ENCODE measurements at places on chromosomes 11 and 22.

DNA sequence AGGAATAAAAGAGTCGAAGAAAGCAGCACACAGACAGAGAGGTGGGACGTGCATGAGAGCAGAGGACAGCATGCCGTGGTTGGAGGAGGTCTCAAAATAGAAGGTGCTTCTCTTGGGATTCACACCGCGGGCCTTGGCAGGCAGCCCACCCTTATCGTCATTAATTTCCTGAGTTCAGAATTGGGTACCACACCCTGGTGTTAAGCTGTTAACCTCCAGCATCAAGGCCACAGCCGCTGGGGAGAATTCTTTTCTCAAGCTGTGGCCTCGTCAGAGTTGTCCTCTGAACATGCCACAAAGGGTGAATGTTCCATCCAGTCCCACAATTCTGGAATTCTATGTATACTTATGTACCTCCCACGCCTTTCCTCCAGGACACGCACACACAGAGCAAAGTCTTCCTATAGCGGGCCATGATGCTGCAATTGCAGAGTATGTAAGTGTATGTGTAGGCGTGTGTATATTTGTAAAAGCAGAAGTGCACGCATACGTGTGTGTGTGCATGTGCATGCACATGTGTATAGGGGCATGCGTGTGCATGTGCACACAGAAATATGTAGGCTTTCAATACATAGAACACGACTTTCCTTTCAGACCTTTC is 39.0 kb downstream of the ADAMTS8 start:
- DNase-seq, result no peak

GRCh38 chr11:126282361-126282735 is 545 bp upstream of the TIRAP start:
- DNase-seq, result no peak

DNA sequence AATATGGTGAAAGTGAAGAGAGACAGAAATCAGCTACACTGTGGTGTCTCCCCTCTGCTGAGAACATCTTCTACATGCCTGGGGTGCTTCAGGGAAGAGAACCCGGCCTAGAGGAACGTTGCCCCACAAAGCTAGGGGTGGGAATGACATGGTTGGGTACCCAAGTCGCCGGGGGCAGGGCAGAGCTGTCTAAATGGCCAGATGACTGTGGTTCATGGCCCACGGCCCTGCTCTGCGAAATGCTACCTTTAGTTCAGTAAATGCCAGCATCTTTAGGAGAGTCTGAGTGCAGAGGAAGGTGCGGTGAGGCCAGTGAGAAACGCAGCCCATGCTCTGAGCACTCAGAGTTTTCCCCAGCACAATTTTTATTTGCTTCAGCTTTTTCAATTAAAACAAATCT is 12.8 kb downstream of the BRD1 start:
- no peak for DNase-seq

GRCh38 chr11:86069408-86070101 is 671 bp upstream of the PICALM start:
- peak; percentile 100 for DNase-seq

GRCh38 chr22:46040471-46041465 is 63.8 kb upstream of the WNT7B start:
- no peak for DNase-seq

DNA sequence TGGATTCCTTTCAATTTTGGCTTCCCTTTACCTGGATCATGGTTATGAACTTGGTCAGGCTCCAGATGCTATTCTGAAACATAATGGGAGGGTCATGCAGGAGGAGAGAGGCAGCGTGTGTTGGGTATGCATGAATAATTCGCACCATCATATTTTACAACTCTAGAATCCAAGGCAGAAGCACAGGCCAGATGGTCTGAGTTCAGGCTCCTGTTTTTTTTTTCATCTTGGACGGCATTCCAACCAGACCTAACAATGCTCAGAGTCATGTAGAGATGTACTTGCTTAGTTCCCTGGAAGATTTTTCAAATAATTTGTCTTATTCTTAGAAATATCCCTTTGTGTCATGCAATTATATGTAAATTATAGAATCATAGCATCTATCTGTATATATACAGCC is 393.5 kb downstream of the JRKL start:
- DNase-seq, result no peak

GRCh38 chr11:24705474-24705873 is 208.6 kb downstream of the LUZP2 start:
- DNase-seq, result peak; percentile 2

- DNase-seq, result no peak
These were observed 1.7 kb upstream of the MUC5B start for GRCh38 chr11:1220941-1221721.

DNA sequence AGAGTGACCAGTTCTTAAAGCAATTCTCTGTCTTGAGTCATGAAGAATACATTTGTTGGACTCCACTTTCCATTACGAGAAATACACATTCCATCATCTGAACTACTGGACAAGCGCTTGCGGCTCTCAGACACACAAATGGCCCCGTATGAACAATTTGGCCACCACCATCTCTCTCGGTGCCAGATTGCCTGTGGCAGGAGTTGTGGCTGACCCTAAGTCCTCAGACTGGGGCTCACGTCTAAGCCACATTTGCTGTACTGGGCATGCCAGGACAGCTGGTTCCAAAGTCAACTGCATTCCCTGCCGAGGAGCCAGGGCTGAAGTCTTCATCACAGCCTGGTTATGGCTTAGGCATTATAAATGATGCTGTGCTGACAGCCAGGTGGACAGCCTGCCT is 227.5 kb downstream of the MIAT start:
- no peak for DNase-seq

GRCh38 chr11:8672346-8672745 is 10.1 kb downstream of the TRIM66 start:
- no peak for DNase-seq

All from OCI-M1 (cell line).